ENCODE measurements at places on chromosomes 11 and 22.

DNA sequence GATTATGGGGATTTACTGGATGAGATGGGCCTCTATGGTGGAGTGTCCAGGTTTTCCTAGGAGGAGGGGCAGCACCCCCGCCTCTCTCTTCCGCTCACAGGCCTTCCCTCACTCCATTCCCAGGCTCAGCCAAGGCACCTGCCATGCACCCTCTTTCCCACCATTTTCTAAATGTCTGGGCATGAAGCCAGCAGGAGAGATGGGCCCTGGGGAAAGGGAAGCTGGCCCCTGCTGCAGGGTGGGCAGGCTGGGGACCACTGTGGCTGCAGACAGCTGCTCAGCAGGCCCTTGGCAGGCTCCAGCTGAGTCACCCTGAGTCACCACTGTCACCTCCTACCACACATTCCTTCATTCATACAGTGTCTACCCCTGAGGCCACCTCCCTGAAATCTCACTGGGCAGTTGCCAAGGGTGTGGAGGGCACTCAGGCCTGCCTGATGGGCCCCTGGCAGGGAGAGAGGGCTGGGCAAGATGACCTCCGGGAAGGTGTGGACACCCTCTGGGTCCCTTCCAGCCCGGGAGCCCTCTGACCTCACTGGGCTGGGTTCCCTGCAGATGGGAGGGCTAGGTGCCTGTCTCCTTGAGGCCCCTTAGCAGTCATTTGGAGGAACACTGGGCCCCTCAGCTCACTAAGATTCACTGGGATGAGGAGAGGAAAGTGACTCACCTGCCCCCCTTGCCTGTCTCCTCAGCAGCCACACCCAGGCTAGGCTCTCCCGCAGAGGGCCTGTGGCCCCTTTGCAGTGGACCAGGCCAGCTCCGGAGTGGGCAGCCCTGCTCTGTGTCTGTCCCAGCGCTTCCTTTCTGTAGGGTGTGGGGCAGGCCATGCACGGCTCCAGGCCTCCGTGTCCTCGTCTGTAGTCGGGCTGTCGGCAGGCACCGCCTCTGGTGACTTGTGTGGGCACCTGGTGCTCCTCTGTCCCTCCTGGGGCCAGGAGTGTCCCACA lies 7.8 kb downstream of the MYEOV start:
- peak; percentile 72 for DNase-seq

DNA sequence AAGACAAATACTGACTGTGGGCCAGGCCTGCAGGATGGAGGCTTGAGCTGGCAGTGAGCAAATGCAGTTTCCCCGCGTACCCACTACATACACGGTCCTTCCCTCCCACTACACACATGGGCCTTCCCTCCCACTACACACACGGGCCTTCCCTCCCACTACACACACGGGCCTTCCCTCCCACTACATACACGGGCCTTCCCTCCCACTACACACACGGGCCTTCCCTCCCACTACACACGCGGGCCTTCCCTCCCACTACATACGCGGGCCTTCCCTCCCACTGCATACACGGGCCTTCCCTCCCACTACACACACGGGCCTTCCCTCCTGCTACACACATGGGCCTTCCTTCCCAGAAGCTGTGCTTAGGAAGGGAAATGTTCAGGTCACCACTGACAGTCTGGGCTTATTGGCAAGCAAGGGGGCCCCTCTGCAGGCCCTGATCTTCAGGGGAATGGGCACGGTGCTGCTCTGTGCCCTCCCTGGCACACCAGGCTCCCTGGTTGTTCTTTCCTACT lies 10.8 kb downstream of the DNAL4 start:
- DNase-seq, result no peak

- DNase-seq, result no peak
Measured at GRCh38 chr11:86386746-86387145, 12.1 kb downstream of the CCDC81 start.

DNA sequence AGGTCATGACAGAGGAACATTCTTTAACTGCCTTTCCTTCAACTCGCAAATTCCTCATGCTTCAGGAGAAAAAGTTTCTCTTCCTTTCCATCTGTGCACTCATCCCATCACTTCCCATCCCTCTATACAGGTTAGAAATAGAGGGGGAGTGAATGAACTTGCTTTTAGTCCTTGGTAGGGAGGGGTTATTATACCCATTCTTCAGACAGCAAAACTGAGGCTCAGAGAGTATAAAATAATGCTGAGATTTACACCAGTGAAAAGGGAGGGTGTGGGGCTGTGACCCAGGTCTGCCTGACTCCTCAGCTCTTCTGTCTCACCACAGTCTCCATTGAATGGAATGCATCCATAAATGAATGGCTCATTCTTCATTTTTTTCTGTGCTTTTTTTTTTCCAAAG lies 109.4 kb upstream of the RCN1 start:
- DNase-seq, result no peak

DNA sequence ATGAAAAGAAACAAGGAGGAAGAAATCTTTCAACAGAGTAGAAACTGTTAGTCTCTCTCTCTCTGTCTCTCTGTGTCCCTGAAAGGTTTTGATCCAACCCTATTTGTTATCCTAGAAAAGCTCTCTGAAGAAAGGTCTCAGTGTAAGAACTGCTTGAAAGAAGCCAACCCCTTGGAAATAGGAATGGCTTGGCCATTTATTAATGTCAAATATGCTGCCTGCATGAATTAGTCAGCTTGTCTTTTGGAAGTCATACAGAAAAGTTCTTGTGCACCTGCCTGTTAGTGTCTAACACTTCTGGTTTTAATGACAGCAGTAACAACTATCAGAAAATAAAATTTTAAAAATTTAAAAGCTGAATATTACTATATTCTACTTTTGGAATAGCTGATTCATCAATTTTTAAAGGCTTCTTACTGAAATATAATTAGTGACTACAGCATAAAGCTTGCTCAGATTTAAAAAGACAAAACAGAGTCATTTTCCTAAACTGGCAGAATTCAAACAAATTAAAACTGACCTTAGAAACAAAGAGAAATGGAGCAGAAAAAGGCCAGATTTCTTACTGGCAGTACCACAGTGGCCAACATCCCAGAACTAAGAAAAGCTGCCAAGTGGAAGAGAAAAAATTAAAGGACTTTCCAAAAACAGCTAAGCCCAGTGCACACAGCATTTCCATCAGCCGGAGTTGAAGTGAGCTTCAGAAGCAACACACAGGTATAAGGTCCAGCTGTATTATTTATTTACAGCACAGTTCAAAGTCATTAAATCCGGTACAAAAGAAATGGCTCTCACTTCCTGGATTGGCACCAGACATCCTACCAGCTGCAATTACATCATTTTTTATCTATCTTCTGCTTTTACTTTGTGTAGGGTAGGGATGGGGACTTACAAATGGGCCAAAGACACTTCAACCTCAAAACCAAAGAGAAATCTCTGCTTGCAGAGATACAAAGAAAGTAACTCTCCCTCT lies 76.3 kb downstream of the PRCP start:
- no peak for DNase-seq
